ENCODE measurements at places on chromosomes 2 and 18.

DNA sequence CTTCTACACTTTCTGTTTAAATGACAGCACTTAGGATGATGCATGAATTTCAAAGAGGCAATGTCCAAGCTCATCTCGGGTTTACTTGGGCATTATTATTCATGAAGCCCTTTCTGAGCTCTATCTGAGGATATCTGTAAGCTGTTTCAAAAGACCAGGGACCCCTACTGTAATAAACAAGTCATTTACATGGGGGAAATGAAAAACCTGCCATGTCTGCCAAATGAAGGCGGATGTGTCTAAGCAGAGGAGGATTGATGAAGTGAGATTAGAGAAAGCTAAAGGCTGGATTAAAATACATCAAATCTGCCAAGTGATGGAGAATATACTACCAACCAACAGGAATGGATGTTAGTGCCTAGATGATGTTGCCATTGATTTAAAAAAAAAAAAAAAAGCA lies 64.5 kb downstream of the SUCLG1 start:
- DNase-seq, result no peak

- no peak for DNase-seq
Measured at GRCh38 chr18:58536202-58536516, 92.7 kb downstream of the ALPK2 start.

DNA sequence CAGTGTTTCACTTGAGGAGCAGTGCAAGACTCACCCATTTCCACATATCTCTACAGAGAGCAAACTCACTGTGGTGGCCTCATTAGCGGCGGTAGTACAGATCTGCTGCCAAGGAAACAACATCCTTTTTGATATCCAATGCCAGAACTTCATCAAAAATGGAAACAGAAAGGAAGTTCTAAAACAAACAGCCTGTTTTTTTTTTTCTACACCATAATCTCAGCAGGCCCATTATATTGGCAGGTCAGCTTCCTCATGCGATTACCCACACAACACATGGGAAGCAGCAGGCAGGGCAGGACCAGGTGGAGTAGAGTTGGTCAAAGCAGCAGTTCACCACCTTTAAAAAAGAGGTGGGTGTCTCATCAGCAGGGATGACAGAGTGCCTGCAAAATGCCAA lies 678.9 kb upstream of the CELF4 start:
- no peak for DNase-seq

- DNase-seq, result no peak
Measured at GRCh38 chr2:48048476-48049171, 142.3 kb upstream of the FBXO11 start.

DNA sequence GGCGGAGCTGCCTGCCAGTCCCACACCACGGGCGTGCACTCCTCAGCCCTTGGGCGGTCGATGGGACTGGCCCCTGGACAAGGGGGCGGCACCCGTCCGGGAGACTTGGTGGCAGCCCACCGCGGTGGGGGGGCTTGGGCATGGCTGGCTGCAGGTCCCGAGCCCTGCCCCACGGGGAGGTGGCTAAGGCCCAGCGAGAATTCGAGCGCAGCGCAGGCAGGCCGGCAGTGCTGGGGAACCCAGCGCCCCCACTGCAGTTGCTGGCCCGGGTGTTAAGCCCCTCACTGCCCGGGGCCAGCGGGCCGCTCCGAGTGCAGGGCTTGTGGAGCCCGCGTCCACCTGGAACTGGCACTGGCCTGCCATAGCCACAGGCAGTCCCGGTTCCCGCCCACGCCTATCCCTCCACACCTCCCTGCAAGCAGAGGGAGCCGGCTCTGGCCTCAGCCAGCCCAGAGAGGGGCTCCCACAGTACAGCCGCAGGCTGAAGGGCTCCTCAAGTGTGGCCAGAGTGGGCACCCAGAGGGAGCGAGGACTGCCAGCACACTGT lies 742.9 kb upstream of the DDX18 start:
- DNase-seq, result no peak

- DNase-seq, result no peak
Measured at GRCh38 chr2:238306672-238306998, 13.7 kb upstream of the TRAF3IP1 start.

- no peak for DNase-seq
Measured at GRCh38 chr2:31384351-31384750, 30.2 kb downstream of the XDH start.

- no peak for DNase-seq
Measured at GRCh38 chr2:22817197-22817596, 567.8 kb upstream of the KLHL29 start.

DNA sequence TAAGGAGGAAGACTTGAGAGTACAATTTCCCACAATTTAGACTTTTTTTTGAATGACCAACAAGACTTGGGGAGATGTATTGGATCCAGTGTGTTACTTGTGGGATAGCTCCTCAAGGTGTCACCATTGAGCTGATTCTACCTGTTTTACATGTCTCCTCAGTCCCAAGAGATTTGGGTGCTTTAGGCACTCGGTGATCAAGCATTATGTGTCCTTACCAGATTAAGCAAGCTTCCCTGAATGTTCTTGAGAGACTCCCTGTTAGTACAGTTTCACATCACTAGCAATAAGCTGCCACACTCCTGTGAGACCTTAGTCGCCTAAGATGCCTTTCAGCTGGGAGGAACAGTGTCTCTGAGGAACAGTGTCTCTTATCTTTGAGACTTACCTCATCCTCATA lies 384.3 kb upstream of the SYT4 start:
- DNase-seq, result no peak

DNA sequence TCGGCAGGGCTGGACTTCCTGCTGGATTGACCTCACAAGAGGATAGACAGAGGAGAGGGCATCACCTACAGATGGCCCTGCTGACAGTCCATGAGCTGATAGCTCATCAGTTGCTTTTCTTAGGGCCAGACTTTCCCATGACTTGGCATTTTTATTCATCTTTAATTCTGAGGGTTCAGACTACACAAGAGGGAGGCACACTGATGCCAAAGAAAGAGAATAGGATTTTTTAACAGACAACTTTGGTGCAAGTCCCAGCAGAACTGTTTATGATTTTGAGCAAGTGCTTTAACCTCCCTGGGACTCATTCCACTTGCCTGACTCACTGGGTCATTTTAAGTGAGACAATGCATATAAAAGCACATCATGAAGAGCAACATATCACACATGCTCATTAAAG lies 299.2 kb downstream of the INSIG2 start:
- DNase-seq, result no peak

DNA sequence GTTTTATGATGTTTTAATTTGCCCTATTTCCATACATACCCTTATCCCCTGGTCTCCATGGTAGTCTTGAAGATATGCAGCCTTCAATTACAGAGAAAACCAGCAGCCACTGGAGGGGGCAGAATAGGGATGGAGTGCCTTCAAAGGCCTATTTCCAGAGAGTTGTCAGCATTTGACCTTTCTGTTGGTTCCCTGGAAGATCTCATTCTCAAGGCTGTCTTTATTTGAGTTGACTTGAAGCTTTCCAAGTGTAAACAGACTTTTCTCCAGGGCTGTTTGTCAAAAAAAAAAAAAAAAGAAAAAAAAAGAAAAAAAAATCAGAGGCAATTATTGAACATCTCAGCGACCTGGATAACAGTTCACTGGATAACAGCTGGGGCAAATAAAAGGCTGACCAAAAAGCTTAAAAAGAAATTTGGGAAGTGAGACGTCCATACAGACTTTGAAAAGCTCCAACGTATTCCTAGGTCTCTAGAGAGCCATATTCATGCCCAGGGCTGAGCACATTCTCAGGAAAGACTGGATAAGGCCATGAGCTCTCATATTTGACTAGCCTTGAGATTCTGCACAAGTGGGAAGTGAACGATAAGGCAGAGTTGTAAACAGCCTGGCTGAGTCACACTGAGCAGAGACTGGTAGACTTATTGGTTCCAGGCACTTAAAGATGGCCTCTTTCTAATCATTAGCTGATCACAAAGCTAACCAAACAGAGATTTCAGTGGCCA lies 126.6 kb downstream of the VAPA start:
- no peak for DNase-seq

DNA sequence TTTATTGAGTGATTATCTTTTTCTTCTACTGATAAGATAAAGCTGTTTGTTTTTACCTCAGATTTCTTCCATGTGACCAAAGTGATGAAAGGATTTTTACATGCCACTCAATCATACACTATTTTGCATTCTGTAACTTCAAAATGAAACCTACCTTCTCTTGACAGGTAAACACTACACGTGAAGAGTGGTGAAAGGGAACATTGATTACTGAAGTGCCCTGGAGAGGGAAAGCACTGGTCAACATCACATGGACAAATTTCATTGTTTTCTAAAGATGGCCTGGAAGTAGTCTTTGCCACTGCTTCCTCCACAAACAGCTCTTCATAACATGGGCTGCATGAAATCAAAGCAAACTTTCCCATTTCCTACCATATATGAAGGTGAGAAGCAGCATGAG lies 120.1 kb downstream of the HIBCH start:
- DNase-seq, result no peak

- DNase-seq, result no peak
Measured at GRCh38 chr2:224400886-224401632, 848 bp downstream of the FAM124B start.

GRCh38 chr2:73107211-73107926 lies 5.4 kb downstream of the RAB11FIP5 start:
- DNase-seq, result no peak

- DNase-seq, result no peak
Measured at GRCh38 chr18:45412577-45412976, 202.7 kb upstream of the SLC14A2 start.

GRCh38 chr18:64981915-64982314 lies 768.9 kb upstream of the CDH7 start:
- no peak for DNase-seq

GRCh38 chr2:191170773-191171172 lies 20.0 kb upstream of the STAT4 start:
- DNase-seq, result no peak

DNA sequence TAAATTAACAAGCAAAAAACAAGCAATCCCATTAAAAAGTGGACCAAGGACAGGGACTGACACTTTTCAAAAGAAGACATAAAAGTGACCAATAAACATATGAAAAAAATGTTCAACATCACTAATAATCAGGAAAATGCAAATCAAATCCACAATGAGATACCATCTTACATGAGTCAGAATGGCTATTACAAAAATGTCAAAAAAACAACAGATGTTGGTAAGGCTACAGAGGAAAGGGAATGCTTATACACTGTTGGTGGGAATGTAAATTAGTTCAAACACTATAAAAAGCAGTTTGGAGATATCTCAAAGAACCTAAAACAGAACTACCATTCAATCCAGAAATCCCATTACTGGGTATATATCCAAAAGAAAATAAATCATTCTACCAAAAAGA lies 78.2 kb downstream of the SUCLG1 start:
- no peak for DNase-seq

GRCh38 chr2:241948299-241948897 lies 78.9 kb downstream of the RTP5 start:
- DNase-seq, result no peak

GRCh38 chr18:59249199-59249774 lies 24.0 kb downstream of the RAX start:
- no peak for DNase-seq

- no peak for DNase-seq
Measured at GRCh38 chr18:8513249-8513648, 96.0 kb upstream of the RAB12 start.

- no peak for DNase-seq
Measured at GRCh38 chr18:35512761-35513160, 15.0 kb upstream of the INO80C start.

DNA sequence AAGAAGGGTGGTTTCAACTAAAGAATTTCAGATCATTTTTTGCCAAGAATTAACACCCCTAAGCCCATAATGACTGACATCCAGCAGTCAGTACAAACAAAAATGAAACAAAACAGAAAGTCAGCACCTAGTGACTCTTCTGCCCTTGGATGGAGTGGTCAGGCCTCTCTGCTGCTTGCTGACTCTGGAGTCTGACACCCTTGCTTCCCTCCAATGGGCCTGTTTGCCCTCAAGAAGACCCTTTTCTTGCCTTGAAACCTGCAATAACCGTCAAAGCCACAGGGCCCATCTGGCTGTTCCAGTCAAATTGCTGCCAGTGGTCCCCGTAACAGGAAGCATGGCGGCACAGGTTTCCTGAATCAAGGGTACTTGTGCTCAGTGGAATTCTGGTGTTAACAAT lies 27.2 kb upstream of the CYTIP start:
- DNase-seq, result no peak

DNA sequence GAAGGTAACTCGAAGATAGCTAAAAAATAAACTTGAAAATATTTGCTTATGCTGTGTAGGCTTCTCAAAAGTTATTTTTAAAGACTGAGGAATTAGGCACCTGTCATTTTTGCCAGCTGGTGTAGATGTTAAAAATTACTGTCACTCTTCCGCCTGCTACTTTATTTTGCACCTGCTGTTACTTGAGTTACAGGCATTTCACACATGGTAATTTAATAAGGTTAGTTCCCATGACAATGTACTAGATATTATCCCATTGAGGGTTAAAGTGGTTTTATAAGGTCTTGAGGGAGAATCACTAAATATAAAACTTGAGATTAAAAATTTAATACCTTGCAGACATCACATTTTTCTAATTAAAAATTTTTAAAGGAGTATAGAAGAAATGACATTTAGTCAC lies 26.6 kb downstream of the MYL1 start:
- DNase-seq, result no peak

DNA sequence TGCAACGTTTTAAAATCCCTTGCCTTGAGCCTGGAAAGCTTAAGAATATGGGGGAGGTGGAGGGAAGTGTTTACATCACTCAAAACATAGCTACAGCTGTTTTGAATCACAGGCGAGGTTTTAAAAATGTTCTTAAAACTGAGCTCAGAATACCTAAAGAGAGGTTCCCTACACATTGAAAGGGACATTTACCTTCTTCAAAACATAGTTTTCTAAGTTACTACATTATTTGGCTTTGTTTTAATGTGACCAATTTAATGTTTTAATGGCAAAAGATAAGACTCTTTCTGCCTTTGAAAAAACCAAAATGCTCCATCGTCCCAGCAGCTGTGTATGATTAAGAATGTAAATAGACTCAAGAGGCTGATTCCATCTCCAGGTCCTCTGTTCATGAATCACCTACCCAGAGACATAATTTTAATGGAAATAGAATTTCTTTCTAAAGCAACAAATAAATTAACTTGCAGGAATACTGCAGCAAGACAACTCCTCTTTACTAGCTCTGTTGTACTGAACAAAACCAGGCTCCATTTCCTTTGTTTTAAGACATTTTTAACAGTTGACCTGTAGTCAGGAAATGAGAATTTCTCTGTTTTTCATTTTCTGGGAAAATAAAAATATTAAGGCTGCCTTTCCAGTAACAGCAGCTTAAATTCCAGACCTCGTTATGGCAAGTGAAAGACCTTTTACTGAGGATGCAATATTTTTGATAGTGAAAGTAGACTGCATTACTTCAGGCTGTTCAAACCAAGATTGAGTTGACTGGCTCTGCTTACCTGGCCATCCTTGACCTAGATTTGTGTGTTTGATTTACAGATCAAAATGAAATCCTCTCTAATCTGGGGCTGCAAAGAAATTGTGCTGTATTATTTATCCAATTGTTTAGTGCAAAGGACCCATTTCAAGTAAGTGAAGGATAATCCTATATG lies 33.7 kb upstream of the WDR75 start:
- no peak for DNase-seq

- DNase-seq, result no peak
Measured at GRCh38 chr2:164103271-164103670, 367.5 kb upstream of the FIGN start.

All from GOT3 (cell line).